ENCODE measurements at places on chromosomes 6 and 20.

DNA sequence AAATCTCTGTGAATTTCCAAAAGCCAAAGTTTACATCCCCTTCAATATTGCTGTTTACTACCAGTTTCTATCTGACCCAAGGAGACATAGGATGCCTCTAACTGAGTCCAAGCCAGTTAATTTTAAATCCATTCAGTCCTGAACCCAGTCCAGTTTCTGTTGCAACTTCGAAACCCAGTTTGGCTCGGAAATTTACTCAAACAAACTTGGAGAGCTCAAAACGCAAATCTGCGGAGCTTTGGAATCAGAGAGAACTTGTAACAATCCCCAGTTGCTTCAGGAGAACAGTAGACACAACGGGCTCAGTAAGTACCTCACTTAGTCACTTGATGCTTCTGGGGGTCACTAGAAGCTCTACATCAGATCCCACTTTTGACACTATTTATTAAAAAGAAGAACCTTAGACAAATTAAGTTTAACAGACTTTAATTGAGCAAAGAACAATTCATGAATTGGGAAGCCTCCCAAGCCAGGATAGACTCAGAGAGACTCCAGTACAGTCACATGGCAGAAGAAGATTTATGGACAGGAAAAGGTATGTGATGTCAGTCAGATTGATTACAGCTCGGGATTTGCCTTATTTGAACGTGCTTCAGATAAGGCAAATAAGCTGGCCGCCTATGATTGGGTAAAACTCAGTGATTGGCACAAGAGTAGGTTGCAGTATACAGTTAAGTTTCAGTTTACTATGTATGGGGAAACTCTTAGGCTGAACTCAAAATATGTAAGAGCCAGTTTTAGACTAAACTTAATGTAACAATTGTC lies 118.0 kb downstream of the RFPL4B start:
- no peak for DNase-seq

- no peak for DNase-seq
These were observed 36.2 kb upstream of the THEMIS start for GRCh38 chr6:127937102-127937501.

DNA sequence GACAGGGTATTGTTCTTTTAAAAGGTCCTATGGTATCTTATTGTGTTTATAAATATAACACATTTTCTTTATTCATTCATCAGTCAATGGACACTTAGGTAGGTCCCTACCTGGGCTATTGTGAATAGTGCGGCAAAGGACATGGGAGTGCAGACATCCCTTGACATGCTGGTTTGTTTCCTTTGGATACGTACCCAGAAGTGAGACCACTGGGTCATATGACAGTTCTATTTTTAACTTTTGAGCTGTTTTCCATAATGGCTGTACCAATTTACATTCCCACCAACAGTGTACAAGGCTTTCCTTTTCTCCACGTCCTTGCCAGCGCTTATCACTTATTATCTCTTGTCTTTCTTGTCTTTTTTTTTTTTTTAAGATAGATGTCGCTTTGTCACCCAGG lies 627.5 kb downstream of the PRKN start:
- no peak for DNase-seq

DNA sequence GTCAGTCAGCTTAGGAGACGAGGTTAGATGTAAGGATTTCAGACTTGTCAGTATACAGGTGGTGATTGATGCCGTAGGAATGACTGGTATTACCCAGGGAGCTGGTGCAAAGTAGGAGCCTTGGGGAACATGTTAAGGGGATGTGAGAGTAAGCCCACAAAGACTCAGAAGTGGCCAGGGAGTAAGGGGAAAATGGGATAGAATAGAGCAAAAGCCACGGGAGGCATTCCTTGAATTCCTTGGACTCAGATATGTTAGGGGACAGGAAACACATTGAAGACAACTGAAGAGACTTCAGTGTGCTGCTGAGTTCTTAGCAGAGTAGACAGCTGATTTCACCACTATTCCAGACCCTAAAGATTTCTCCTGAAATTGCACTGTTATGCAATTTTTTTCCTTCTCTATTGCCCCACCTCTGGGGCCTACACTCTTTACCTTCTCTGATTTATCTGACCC lies 1.2 kb upstream of the ACAT2 start:
- DNase-seq = no peak

GRCh38 chr6:112800916-112801315 lies 453.8 kb downstream of the RFPL4B start:
- no peak for DNase-seq

All from renal cortex interstitium (tissue), 15 donors.